ENCODE measurements at places on chromosomes 11 and 22.

GRCh38 chr11:2400762-2401435 lies 349 bp downstream of the TSSC4 start:
- DNase-seq = no peak

DNA sequence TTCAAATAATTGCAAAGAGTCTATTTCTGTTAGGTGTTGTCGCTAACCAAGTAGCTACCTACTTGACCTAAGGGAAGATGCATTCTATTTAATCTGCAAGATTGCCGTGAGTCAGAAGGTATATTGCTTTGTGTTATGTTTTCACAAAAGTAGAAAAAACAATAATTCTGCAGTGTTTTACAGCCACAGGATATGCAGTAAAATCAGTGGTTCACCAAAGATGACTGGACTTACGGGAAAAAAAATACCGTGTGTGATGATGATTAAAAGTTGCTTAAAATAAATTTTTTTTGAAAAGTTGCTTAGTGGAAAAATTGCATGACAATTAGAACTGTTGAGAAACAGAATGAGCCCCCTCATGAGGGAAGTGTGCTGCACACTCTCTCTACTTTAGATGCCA lies 209.1 kb downstream of the DDX10 start:
- no peak for DNase-seq

DNA sequence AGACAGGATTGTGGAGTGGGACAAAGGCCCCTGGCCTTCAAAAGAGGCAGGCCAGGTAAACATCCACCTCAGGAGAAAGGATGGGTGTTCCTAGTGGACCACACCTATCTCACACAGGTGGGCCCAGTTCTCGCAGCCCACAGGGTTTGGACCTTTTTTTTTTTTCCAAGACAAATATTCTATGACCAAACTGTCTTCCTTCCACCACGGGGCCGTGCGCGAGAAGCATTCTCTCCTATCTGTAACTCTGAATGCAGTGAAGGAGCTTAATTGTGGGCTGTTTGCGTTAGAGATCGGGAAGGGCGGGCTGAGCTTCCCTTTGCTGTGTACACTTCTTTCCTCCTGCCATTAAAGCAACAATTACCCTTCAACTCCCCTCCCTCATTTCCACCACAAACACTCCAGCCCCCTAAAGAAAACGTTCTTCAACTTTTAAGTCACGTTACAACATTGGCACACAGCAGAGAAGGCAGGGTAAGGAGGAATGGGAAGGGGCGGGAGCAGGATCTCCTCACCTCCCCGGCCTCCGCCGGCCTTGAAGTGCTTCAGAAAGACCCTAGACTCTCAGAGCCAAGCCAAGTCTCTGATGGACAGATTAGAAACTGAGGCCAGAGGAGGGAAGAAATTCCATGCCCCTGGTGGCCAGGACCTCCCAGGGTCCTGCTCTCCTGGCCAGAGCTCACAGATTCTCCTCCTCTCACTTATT lies 238.4 kb downstream of the BUD13 start:
- no peak for DNase-seq

DNA sequence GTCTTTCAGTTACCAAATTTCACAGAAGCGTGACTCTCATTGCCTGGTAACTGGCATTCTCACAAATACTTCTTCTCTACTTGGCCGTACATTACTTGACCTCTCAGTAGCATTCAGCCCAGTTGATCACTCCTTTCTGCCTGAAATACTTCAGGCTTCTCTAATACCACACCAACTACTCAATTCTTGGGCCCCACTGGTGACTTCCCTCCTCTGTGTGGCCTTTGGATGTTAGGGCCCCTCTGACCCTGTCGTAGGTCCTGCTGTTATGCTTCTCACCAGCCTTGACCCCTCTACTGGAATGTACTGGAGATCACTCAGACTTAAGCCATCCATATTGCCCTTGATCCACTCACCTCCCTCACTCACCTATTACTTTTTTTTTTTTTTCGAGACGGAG lies 2.2 kb upstream of the EFCAB6 start:
- no peak for DNase-seq

DNA sequence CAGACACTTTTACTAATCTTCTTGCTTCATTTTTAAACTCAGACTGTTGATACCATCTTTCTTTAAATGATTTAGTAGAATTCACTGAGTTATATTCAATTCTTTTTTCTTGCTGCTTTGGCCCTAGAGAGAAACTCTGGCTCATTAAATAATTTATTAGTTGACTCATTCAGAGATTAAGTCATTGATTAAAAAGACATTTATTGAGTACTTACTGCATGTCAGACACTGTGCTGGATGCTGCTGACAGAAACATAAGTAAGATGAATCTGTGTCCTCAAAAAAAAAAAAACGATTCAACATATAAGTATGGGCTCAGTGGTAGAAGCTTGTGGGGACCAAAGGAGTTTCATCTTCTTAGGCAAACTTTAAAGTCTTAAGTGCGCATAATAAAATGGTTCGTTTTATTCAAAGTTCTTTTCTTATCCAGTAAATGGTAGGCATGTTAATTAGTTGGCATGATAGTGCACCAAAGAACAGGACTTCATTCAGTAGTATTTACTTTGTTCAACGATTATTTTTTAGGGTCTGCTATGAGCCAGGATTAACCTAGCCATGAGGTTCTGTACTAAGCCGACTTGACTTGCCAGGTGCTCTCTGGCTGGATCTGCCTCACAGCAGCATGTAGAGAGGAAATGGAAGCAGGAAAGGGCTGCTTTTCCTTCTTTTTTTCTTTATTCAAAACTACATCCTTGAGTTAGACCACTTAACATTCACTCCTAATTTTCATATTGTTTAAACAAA lies 281.0 kb upstream of the CTSC start:
- DNase-seq = no peak

DNA sequence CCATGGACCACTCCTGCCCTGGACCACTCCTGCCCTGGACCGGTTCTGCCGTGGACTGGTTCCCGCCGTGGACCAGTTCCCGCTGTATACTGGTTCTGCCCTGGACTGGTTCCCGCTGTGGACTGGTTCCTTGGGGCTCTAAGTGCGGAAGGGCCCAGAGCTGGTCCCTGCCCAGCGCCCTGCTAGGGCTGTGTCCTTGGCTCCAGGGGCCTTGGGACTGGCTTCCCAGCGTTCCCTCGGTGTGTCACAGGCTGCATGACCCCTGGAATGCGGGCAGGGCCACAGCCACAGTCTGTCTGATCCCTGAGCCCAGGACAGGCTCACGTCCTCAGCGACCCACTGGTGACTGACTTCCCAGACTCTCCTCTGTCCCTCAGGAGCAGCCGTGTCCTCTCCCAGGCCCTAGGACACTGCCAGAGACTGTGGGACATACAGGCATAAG lies 412.2 kb downstream of the TBC1D22A start:
- no peak for DNase-seq

DNA sequence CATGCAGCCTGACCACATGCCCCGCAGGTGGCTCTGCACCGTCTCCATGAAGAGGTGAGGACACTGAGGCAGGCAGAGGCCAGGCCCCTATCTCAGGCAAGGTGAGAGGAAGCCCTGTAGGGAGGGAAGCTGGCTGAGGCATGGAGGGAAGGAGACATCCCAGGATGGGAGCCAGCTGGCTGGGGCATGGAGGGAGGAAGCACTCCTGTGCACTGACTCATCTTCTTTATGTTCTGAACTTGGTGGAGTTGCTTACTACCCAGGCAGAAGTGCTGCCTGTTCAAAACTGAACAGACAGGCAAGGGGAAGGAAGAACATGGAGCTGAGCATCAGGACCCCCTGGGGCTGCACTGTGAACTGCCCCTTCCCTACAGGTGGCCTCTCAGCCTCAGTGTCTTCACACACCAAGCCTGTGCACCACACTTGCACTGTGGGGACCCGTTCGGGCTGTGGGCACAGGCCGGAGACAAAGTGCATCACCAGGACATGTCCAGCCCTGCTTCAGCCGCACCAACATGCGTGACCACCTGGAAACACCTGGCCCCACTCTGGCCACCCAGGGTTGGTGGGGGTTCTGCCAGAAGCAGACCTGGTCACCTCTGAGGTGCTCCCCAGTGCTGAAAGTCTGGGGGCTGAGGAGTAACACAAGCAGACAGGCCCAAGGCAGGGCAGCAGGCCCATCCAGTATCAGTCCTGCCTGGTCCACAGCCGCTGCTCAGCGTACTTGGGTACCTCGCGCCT lies 55.5 kb downstream of the DGCR2 start:
- no peak for DNase-seq

DNA sequence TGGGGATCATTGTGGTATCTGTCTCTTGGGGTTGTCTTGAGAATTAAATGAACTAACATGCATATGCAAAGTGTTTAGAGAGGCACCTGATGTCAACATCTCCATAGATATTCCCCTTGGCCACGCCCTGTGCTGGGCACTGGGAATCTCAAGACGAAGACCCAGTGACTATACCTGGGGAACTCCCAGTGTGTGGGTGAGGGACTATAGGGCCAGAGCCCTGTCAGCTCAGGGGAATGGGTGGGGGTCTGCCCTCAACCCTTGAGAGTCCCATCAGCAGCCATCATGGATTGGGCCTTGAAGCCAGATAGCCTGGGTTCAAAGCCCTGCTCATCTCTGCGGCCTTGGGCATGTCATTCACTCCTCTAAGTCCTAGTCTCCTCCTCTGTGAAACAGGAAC lies 21.6 kb upstream of the LMO1 start:
- no peak for DNase-seq

Measured in LoVo (cell line).